ENCODE measurements at places on chromosomes 7 and 10. TPM values are rescaled to one million over a fixed set of nuclear protein-coding genes. Genes with fewer than 3 reads are reported as not detected.

GRCh38 chr10:5305374-5305773, 59.4 kb upstream of the UCN3 start:
- no peak for DNase-seq

GRCh38 chr7:121085922-121086321, 97.4 kb downstream of the CPED1 start:
- no peak for DNase-seq

GRCh38 chr7:142469696-142470543, 212.1 kb upstream of the PRSS58 start:
- no peak for DNase-seq

DNA sequence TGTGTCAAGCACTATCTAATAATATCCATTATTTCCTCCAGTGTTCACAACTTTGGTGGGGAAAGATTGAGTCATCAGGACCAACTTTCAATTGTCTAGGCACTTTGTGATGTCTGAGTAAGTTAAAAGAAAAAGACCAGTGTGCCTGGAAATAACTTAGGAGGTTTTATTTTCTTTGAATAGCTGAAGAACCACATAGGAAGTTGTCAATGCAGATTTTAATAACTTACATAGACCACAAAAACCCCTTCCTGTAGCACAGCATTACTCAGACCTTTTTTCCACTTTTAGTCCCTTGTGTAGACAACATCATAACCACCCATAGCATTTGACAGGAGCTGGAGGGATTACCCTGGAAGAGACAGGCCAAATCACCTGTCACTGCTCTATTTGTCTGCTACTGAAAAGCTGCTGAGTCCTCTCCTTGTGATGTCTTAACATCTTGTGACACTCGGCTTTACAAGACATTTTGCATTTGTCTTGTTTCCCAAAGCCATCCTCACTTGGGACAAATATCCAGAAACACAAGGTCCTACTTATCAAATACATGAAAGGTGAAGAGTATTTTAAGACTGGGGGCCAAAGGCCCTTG, 241.5 kb upstream of the PTER start:
- DNase-seq, result no peak

GRCh38 chr7:2608921-2609411, 22.8 kb upstream of the TTYH3 start:
- DNase-seq, result no peak

GRCh38 chr7:87599336-87599735, 1.3 kb downstream of the ABCB1 start:
- DNase-seq, result no peak

DNA sequence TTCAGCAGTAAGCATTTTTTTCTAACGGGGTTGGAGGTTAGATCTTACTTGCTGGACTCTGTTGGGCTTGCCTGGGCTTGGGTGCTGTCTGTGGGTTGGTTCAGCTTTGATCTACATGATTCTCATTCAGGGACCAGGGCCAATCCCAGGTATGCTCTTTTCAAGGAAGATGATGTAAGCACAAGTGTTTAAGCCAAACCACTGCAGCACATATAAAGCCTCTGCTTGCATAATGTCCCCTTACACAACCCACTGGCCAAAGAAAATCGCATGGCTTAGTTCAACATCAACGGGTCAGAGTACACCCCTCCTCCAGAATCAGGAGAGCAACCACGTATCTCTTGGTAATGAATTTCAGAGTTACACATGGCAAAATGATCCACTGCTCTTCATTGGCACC, 83.9 kb downstream of the DNAJB9 start:
- no peak for DNase-seq

DNA sequence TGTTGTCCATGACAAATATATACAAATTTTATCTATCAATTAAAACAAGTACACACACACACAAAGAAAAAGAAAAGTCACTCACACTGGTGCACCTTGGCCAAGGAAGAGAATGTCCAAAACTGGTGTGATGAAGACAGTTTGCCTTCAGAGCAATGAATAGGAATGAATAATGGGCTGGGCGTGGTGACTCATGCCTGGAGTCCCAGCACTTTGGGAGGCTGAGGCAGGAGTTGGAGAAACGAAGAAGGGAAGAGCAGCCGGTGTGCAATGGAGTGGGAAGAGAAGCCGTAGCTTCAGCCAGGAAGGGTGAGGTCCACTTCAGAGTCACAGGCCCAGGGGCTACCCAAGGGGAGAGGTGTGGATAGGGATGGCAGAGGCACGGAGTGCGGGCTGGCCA, 253.6 kb downstream of the CCSER2 start:
- DNase-seq, result no peak

DNA sequence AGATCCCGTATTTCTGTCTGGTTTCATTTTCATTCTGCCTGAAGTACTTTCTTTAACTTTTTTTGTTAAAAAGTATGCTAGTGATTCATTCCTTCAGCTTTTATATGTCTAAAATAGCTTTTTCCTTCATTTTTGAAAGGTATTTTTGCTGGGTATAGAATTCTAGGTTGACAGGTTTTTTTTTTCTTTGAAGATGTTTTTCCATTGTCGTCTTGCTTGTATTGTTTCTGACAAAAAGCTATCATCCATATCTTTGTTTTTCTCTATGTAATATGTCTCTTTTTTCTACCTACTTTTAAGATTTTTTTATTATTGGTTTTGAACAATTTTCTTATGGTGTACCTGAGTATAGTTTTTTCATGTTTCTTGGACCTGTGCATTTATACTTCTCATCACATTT, 8.2 kb downstream of the CUTC start:
- no peak for DNase-seq

Gene TMEM139
- 0.31 TPM for total RNA-seq

Gene SLC39A12
- 2.2 TPM for total RNA-seq

Gene TAS2R60
- not detected for total RNA-seq

Gene OPN1SW
- total RNA-seq, result not detected

Gene EN2
- total RNA-seq, result not detected

Gene PRPS1L1
- not detected for total RNA-seq
